ENCODE measurements at places on chromosomes 11 and 22.

GRCh38 chr22:22827187-22827939, 60.3 kb upstream of the IGLL5 start:
- DNase-seq, result no peak

DNA sequence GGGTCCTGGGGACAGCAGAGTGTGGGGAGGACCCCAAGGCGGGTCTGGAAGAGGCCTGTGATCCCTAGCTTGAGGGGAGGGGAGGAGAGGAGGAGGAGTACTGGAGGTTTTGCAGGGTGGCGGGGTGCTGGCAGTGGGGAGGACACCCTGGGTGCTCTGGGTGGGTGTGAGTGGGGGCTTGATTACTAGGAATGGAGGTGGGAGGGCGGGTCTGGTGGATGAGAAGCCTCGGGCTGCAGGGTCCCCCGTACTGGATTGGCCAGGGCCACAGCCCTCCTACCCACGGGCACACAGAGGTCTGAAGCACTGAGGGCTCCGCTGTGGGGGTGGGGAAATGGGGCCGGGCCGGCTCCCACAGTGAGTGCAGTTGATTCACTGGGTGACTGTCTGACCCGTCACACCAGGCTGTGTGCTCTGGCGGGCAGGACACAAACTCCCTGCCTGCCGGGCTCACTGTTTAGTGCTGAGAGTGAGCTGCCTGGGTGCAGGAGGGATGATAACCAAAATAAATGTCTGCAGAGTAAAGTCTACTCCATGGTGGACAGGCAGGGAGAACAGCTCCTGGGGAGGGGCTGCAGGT, 114.2 kb downstream of the CACNA1I start:
- DNase-seq, result no peak

GRCh38 chr22:49907807-49908206, 10.4 kb downstream of the ALG12 start:
- no peak for DNase-seq

DNA sequence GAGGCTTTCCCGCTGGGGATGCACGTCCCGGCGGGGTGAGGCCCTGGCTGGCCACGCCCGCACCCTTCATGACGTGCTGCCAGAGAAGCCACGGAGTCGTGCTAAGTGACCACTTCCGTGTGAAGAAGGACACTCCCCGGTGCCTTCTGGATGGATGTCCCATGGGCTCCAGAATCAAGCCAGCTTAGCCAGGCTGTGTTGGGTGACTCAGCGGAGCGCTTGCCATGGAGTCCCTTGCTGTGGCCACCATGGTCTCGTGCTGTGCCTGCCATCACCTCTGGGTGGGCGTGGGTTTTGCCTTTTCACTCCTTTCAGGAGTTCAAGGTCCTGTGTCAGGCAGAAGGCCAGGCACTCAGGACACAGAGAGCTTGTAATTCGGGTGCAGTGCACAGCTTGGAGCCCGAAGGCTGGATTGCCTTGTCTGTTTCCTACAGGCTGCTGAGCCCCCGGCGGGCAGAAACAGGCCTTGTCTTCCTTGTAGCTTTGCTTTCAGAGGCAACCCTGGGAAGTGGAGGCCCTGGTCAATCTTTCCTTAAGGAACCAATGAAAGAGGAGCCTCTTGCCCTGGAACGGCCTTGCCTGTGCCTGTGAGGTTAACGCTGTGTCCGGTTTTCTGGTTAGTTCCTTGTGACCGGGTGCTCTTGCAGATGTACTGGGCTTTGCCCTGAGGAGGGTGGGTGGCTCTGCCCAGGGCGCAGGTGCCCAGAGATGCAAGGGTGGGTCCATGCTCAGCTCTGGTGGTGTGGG, 268.6 kb downstream of the TBC1D22A start:
- DNase-seq, result peak; percentile 20

GRCh38 chr22:44147821-44148574, 32.7 kb upstream of the PARVG start:
- no peak for DNase-seq

- no peak for DNase-seq
These were observed 121.1 kb upstream of the TMEM45B start for GRCh38 chr11:129694538-129694937.

GRCh38 chr11:92123540-92123939, 101.1 kb upstream of the FAT3 start:
- DNase-seq, result no peak

DNA sequence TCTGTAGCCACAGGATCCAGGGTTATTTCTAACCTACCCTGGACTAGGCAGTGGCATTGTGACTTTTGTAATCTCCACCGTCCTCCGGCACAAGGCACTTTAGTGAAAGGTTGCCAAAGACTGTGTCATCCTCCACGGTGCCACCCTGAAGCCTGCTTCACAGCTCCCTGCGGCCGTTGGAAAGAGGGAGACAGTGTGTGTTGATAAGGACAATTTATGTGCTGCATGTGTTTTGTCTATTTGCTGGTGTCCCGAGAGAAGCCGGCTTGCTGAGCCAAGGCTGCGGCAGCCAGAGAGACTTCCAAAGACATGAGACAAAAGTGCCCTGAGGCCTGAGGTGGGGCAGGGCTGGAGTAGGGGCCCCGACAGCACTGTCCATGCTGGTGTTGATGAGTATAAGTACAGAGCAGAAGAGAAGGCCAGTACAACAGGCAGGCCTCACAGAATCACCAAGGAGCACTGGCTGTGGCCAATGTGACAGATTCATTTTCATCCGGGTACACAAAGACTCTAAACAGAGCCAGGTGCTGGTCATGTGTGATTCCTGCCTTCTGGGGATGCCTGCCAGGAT, 40.9 kb downstream of the GALNT18 start:
- no peak for DNase-seq

DNA sequence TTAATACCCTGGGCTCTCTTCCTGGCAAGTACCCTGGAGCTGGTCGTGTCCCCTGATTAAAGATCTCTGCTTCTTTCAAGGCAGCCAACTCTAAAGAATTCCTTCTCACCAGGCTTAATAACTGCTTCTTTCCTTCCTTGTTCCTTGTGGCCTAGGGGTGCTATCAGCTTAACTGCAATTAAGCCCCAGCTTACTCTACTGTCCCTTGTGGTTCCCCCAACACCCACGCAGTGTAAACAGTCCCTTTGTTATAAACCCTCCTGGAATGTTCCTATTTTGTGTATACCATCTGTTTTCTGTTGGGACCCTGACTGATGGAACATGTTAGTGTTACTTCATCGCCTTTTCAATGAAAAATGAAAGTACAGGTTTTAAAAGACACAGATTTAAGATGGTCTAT, 126.4 kb upstream of the KIRREL3 start:
- no peak for DNase-seq

DNA sequence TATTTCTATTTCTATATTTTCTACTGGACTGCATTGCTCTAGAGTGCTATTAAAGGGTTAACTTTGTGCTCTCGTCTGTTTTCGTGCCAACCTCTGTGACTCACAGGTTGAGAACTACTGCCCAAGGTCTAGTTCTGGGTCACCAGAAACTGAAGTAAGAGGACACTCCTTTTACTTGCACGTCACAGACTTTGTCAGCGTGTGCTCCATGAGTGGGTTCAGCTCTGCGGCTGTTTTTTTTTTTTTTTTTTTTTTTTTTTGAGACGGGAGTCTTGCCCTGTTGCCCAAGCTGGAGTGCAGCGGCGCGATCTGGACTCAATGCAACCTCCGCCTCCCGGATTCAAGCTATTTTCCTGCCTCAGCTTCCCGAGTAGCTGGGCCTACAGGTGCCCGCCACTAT, 49.8 kb downstream of the CLMP start:
- DNase-seq, result no peak

DNA sequence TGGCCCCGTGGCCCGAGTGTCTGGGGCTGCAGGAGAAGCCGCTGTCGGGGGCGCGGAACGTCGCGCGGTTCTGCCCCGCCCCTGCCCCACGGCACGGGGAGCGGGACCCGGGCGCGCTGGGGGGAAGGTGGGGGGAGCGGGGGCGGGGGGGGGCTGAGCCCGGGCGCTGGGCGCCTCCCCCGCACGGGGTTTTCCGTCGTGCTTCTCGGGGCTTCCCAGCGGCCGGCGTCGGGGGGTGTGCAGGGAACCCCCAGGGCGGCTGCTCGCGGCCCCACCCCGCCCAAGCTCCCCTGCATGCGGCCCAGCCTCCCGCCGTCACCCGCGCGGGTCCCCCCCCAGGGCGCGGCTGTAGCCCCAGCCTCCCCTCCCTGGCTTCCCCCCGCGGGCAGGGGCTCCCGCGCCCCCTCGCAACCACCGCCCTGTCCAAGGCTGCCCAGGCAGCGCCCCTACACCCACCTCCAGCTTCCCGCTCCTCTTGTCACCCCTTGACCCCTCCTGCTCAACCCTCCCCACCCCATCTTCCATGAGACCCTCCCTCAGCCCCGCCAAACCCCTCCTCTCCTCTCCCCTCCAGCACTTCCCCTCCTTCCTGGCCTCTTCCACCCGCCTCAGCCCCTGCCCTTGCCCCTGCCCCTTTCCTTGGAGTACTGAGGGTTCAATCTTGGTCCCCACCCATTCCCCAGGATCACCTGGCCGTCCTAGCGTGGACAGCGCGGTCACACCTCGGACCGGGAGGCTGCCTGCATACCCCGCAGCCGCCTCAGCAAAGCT, 1.7 kb downstream of the IL17REL start:
- DNase-seq, result peak; percentile 66

- no peak for DNase-seq
These were observed 263 bp downstream of the EHD1 start for GRCh38 chr11:64878223-64878493.

GRCh38 chr11:78332174-78332866, 85.3 kb downstream of the GAB2 start:
- DNase-seq, result no peak

- no peak for DNase-seq
These were observed 48.4 kb upstream of the TSKU start for GRCh38 chr11:76734456-76735420.

- DNase-seq, result no peak
These were observed at the start of gene IGSF22 for GRCh38 chr11:18726040-18726439. IGSF22 (minus strand) TSS chr11:18726188; CDS start chr11:18724236, 1,952 bp downstream.

DNA sequence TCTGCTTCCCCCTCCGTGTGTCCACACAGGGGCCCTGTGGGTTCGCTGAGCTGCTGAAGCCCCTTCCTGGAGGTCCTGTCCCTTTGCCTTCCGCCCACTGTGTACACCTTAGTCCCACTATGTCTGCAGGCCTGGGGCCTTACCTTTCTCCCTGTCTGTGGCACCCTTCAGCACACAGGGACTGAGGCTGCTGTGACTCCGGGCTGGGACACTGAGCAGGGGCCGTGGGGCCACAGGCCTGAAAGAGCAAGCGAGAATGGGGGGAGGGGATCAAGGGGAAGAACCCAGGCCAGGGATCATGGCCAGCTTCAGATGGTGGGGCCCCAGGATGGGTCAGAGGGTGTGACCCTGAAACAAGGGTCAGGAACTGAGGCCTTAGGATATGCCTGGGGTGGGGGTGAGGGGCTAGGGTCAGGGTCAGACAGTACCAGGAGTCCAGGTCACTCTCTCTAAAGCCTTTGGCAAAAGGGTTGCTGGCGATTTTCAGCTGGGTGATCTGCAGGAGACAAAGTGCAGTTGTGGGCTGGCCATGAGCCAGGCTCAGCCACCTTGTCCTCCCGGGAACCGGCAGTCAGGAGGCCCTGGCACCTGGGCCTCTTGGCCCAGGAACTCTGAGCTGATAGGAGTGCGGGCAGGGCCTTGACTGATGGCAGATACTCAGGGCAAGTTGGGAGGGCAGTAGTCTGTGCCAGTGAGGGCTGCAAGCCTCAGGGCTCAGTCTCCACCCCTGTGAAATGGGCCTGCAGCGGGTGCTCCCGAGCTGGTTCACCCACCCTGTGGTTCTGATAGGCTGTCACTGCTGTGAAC, 2.6 kb upstream of the NUDT8 start:
- no peak for DNase-seq

DNA sequence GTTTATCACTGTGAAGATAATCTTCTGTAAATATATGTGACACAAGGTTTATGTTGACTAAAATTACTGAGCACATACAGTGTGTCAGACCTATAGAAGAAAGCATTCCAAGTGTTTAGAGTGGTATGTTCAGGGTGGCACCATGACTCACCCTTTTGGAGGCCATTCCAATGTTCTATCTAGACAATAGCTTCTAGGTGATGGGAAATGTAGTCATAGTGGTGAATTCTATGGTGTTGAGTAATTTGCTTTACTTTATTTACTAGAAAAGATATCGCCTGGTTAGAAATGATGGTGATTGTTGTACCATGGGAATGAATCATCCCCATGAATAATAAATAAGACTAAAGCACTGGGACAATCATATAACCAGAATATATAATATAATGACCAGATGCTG, 72.9 kb upstream of the OR4C15 start:
- no peak for DNase-seq

- no peak for DNase-seq
These were observed 23.0 kb downstream of the USP47 start for GRCh38 chr11:11864803-11865202.

DNA sequence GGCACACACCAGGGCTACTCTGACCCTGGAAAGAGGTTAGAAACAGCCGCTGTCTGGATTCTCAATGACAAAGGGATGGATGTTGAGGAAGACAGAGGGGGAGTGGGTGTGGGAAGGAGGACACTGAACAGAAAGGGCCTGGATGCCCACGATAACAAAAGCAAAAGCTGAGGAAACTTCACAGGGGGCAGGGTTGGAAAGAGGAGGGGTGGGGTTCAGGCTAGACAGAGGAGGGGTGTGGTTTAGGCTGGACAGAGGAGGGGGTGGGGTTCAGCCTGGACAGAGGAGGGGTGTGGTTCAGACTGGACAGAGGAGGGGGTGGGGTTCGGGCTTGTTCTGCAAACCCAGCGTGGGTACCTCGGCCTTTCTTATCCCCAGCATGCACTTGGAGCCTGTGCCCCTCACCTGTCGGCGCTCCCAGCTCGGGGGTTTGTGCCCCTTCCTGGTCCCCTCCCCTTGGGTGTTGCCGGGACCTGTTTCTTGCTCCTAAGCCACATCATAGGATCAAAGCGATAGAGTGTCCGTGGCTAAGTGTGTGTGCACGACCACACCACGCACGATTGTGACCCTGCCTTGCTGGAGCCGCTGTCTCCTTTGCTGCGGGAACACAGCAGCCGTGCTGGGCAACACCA, 75.6 kb downstream of the BRD1 start:
- no peak for DNase-seq

- no peak for DNase-seq
These were observed 57.3 kb upstream of the CEP295 start for GRCh38 chr11:93604008-93604660.

DNA sequence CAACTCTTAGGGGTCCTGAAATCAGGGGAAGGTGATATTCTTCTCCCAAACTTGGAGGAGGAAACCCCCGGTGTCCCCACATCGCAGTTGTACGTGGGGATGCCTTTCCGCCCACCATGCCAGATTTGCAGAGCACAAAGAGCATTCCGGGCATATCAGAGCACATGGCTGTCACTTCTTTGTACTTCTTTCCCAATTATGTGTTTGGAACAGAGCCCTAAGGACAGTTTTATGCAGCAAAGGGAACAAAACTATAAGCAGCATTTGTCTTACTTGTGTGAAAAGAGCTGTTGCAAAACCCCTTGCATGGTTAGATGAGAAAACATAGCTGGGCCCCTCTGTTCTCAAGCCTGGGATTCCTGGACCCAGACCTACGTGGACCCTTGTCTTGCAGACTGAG, 41.2 kb downstream of the NTM start:
- no peak for DNase-seq

GRCh38 chr11:65298655-65299179, 15.9 kb upstream of the CDC42EP2 start:
- DNase-seq, result no peak

- DNase-seq, result no peak
These were observed 36.9 kb downstream of the PACS1 start for GRCh38 chr11:66106786-66107599.

GRCh38 chr11:119093942-119094815, 7.5 kb downstream of the DPAGT1 start:
- DNase-seq, result peak; percentile 42
